ENCODE measurements at places on chromosomes 7 and 10.

GRCh38 chr7:99380032-99380822 lies 5.7 kb downstream of the ARPC1B start:
- peak; percentile 36 for DNase-seq

DNA sequence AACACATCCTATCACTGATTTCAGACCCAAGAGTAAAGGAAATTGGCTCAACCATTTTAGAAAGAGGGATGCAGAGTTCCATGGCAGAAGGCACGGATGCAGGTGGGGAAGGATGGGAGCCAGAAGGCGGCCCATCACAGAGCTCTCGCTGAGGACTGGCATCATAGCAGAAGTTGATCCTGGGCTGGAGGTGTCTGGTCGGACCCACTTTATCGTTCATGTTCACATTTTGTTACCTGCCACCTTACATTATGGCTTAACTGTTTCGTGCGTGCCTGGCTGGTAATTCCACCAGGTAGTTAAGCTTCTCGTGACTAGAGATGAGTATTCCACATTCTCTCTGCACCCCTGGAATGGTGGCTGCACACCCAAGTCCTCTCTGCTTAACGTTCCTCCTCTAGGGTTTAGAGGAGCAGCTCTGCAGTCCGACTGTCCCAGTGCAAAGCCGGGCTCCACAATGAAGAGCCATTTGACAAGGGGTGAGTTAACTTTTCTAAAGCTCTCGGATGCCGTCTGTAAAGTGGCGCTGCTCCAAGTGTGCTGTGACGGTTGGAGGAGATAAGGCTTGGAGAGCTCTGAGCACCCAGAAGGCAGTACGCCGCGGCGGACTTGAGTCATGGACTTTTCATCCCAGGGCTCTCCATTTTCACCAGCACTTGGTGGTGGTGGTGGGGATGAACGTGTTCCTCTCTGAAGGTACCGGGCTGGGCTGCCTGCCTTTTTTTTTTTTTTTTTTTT lies 157.1 kb upstream of the SHH start:
- no peak for DNase-seq

DNA sequence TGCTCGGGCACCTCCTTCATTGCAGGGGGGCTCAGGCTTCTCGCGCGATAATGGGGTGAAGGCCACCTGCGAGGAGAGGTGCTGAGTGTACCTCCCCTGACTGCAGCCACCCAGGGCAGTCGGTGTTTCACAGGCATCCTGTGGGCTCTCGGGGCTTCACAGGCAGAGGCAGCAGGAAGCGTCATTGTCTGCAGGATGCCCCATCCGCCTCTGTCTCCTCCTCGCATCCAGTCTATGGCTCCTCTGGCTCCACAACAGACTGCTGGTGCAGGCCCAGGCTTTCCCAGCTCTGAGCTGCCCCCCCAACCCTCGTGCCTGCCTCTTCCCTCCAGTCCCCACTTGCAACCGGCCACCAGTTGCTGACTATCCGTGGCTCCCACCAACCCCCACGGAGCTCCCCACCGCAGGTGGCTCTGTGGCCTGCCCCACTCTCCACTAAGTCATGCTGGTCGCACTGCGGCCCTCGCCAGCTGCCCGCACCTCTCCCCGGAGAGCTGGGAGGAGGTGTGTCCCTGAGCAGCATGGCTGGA lies 36.5 kb downstream of the CAMK2B start:
- DNase-seq, result no peak

DNA sequence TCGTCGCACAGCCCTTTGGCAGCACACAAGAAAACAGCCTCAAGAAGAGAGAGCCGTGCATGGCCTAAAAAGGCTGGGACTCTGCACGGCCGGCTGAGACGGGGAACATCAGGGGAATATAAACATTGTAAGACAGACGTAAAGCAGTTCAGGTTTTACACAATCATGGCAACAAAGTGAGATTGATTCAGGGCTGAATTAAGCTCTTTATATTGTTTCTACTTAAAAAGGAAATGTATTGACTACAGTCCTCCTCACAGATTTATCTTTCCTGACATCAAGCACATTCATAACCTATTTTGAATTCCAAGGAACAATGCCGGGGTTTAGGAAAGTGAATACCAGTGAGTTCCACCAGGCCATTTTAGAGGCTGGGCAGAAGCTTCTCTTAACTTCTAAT lies 25.2 kb downstream of the SORBS1 start:
- no peak for DNase-seq

DNA sequence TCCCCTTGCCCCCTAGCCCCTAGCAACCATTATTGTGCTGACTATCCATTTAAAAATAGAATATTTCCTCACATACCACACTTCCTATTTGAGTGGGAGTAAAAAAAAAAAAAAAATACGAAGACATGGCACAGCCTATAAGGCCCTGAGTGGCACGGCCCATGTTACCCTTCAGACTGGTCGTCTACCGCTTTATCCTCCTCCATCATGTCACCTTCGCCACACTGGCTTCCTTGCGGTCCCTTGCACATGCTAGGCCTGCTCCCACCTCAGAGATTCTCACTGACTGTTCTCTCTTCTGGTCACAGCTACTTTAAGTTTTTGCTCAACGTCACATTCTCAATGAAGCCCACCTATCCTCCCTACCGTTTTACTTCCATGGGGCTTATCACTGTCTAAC lies 130.3 kb downstream of the ATE1 start:
- no peak for DNase-seq
